ENCODE measurements at places on chromosomes 6 and 20.

GRCh38 chr20:11001302-11001701 lies 327.5 kb upstream of the JAG1 start:
- no peak for DNase-seq

DNA sequence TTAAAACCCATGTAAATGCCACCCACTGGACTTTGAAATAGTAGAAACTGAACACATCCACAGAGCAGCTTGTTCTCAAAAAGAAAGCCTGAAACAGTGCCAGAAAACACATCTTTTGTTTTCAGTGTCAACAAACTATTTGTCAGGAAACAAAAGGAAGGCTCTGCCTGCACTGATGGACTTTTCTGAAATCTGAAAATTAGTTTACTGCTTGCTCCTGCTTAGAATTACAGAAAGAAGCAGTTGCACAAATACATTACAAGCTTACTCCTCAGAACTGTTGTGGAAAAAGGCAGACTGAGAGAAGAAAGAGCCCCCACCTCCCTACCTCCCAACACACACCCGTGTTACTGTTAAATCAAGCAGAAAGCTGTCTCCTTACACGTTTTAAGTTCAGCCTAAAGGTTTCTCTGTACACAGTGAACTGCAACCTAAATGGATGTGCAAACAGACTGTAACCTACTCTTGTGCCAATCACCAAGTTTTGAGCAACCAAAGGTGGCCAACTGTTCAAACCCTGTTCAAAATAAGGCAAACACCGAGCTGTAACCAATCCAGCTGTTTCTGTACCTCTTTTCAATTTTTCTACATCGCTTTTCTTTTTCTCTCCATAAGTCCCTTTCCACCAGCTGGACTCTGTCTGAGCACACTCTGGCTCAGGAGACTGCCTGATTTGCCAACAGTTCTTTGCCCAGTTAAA lies 43.7 kb downstream of the FRK start:
- DNase-seq: no peak

GRCh38 chr6:37244430-37245310 lies 12.9 kb upstream of the TBC1D22B start:
- DNase-seq: no peak

DNA sequence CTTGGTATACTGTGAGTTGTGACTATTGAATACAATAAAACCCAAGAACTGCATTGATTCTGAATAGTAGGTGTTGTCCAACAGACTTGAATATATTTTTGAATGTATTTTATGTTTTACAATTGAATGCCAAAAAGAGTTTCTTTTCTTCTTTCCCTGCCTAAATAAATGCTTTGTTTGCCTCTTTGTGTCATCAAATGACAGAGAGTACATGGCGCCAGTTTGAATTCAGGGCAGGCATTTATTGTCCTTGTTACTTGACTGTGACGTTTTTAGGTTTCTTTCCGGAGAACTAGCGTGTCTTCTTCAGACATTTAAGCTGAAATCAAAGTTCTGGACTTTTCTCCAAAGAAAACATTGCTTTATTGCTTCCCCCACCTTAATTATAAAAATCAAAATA lies 16.6 kb downstream of the KIF3B start:
- DNase-seq: no peak

GRCh38 chr6:52305411-52305810 lies 20.9 kb upstream of the MCM3 start:
- no peak for DNase-seq

GRCh38 chr6:125808591-125808990 lies 17.8 kb downstream of the NCOA7 start:
- no peak for DNase-seq

- DNase-seq: no peak
Measured at GRCh38 chr6:26025047-26025893, 62.0 kb upstream of the HFE start.

GRCh38 chr6:138605958-138606357 lies 106.7 kb upstream of the NHSL1 start:
- DNase-seq: no peak

DNA sequence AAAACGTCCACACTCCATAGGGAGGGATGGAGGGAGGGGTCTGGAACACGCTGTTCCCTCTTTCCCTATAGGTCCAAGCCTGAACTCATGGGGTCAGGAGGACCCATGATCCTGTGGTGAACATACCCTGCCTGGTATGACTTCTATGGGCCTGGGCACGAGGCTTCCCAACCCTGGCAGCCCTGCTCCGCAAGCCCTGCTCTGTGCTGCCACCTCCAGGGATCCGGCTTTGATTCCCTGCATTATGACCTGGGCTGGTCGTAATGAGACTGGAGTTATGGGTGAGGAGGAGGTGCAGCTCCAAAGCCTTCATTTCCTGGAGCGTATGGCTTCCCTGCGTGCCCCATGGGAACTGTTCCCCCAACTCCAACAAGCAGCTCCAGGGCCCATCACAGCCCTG lies 54.9 kb downstream of the CDH22 start:
- DNase-seq: no peak

DNA sequence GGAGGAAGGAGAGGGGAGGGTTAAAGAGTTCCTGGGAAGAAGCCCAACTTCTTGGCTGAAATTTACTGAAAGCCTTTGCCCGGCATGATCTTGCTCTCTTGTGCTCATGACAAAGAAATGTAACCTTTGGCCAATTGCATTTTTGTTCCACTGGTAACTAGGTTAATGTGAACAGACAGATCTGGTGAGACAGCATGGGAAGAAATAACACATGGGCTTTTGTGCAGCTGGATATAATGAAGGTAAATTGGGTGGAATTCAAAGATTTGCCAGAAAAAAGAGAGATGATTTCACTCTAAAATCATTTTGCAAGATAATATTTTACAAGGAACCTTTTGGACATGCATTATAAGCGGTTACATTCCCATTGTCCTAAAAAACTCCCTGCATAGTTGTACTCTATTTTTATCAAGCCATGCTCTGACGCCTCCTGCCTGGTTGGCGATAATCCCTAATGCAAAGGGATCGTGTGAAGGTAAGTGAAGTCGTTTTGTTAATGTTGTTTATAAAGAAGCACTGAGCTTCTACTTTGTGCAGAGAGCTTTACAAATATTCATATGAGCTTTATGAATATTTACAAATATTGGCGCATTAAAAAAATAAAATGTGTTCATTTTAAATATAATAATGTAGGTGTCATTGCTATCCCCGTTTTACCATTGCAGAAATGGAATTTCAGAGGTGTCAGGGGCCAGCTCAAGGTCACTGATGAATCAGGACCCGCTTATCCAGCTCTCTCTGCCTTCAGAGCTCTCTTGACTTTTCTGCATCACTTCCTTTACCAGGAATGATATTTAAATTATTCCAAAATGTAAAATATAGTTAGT lies 161.3 kb upstream of the AGPAT4 start:
- no peak for DNase-seq

- DNase-seq: no peak
Measured at GRCh38 chr6:118933855-118934460, 1.0 kb downstream of the MCM9 start.
